ENCODE measurements at places on chromosomes 5 and 9. TPM values are rescaled to one million over a fixed set of nuclear protein-coding genes. Genes with fewer than 3 reads are reported as not detected.

IL5 gene
- not detected for total RNA-seq

PRR16 gene
- 4.2 TPM for total RNA-seq

PALM2AKAP2 gene
- total RNA-seq: 7.8 TPM

IL31RA gene
- not detected for total RNA-seq

GRIN1 gene
- 0.21 TPM for total RNA-seq

PPIC gene
- 39.2 TPM for total RNA-seq

C9orf153 gene
- total RNA-seq: 0.36 TPM

OLFML2A gene
- total RNA-seq: 13.1 TPM

SVEP1 gene
- total RNA-seq: 19.7 TPM

TAF1L gene
- not detected for total RNA-seq

EPB41L4B gene
- total RNA-seq: 15.9 TPM

TMEM215 gene
- total RNA-seq: not detected

PCDHA7 gene
- 1.1 TPM for total RNA-seq

SYK gene
- total RNA-seq: 52.9 TPM

COL15A1 gene
- total RNA-seq: 63.2 TPM

RPP25L gene
- 26.0 TPM for total RNA-seq

C5orf58 gene
- total RNA-seq: not detected

PCDHGC4 gene
- total RNA-seq: 3.6 TPM

RNF208 gene
- total RNA-seq: 6.5 TPM

COL5A1 gene
- total RNA-seq: 64.7 TPM

IQGAP2 gene
- total RNA-seq: 9.7 TPM

TRPM6 gene
- total RNA-seq: 2.6 TPM

SLC45A2 gene
- not detected for total RNA-seq

S100Z gene
- total RNA-seq: not detected

SPATA31A3 gene
- total RNA-seq: not detected

ADGRD2 gene
- 0.29 TPM for total RNA-seq

NEUROG1 gene
- total RNA-seq: not detected

FAM174A gene
- 13.3 TPM for total RNA-seq

HIGD2A gene
- total RNA-seq: 145 TPM

DNAH5 gene
- 13.3 TPM for total RNA-seq

CACNA1B gene
- 0.23 TPM for total RNA-seq

MCIDAS gene
- 2.7 TPM for total RNA-seq

INSL4 gene
- not detected for total RNA-seq

ALDH1A1 gene
- 18.7 TPM for total RNA-seq

LHX3 gene
- not detected for total RNA-seq

EIF4E1B gene
- total RNA-seq: not detected

QRFP gene
- total RNA-seq: not detected

SLC25A48 gene
- total RNA-seq: not detected

GFPT2 gene
- 20.0 TPM for total RNA-seq

C5orf52 gene
- not detected for total RNA-seq

PKD2L2 gene
- total RNA-seq: not detected

NR2F1-AS1 gene
- total RNA-seq: 18.8 TPM

CER1 gene
- total RNA-seq: not detected

PCDHB2 gene
- total RNA-seq: 1.8 TPM

CATSPER3 gene
- total RNA-seq: 0.99 TPM

OR1Q1 gene
- total RNA-seq: not detected

EFNA5 gene
- 60.4 TPM for total RNA-seq

HOMER1 gene
- total RNA-seq: 16.5 TPM

CCDC180 gene
- total RNA-seq: 7.5 TPM

NR6A1 gene
- 5.0 TPM for total RNA-seq

CMYA5 gene
- total RNA-seq: 33.4 TPM

SH3TC2 gene
- 70.0 TPM for total RNA-seq

ACOT12 gene
- total RNA-seq: not detected

NPR3 gene
- total RNA-seq: 1.4 TPM

COL23A1 gene
- 3.5 TPM for total RNA-seq

IFNE gene
- total RNA-seq: 5.4 TPM

ANKRD18B gene
- 12.3 TPM for total RNA-seq

HAVCR1 gene
- total RNA-seq: 0.44 TPM

CMBL gene
- total RNA-seq: 20.7 TPM

GABRA1 gene
- not detected for total RNA-seq

All from ureter (tissue), 1 donor.